ENCODE measurements at places on chromosomes 16 and 17.

DNA sequence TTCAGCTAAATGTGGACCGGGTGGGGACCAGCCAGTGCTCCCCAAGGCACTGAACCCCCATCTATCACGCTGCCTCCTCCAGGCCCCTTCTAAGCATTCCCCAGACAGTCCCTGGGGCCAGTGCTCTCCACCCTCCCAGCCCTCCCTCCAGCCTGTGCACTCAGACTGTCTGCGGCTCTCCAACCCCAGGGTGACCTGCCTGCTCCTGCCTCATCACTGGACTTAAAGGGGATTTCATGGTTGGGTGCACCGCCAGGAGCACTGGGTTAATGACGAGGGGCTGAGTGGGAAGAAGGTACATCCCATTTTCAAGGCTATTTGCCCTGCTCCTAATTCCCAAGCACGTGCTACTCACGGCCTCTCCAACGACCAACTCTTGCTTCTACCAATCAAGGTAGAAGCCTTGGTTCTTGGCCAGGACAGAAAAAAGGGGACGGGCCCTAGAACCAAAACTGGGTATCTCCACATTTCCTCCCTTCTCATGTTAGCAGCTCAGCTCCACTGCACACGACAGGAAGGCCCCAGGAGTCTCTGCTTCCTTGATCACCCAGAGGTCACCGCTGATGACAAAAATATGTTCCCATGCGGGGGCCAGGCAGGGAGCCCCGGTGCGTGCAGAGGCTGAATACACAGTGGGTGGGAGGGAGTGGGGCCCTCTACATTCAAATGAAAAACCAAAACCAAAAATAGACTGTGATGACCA lies 3.5 kb upstream of the ABR start:
- no peak overlapping the region for H3K27ac ChIP-seq
- no peak for DNase-seq
- no peaks in the 10 kb centered on the region for H3K36me3 ChIP-seq
- H3K27me3 ChIP-seq = peaks cover 18% of the 10 kb centered on the region

GRCh38 chr16:68076560-68076959 lies 8.6 kb upstream of the NFATC3 start:
- no peak for DNase-seq
- H3K4me1 ChIP-seq = peaks cover 45% of the 10 kb centered on the region
- peak overlapping the region; percentile 89 for H3K27ac ChIP-seq
- H3K4me3 ChIP-seq = no peak overlapping the region
- no peaks in the 10 kb centered on the region for H3K27me3 ChIP-seq

GRCh38 chr17:40582328-40582901 lies 17.1 kb upstream of the CCR7 start:
- no peaks in the 10 kb centered on the region for H3K27me3 ChIP-seq
- H3K27ac ChIP-seq = no peak overlapping the region
- no peak overlapping the region for H3K4me3 ChIP-seq
- no peaks in the 10 kb centered on the region for H3K36me3 ChIP-seq
- DNase-seq = no peak
- H3K4me1 ChIP-seq = no peaks in the 10 kb centered on the region

DNA sequence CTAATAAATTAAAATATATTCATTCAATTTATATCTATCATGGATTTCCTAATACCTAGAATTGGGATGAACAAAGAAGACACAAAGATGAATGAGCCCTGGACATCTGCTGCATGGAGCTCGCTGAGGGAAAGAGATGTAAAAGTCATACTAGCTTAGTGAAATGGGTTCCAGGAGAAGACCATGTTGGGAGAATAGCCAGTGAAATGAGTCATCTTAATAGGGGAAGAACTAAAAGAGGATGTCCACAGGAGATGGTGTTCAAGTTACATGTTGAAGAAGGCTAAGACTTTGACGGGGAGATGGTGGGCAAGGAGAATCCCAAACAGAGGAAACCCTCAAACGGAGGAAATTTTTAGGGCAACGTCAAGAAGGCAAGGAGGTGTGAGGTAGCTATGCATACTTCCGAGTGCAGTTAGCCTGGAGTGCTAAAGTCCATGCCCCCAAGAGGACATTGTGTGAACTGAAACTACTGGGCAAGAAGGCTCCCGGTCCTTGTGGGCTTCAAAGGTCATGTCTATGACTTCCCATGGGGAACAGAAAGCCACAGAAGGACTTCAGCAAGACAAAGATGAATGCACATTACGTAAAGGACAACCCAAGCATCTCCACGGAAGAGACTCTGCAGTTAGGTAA lies 220.5 kb upstream of the CDH11 start:
- no peak overlapping the region for H3K4me3 ChIP-seq
- H3K27ac ChIP-seq = no peak overlapping the region
- H3K27me3 ChIP-seq = no peaks in the 10 kb centered on the region
- H3K4me1 ChIP-seq = no peaks in the 10 kb centered on the region

GRCh38 chr16:31487720-31488467 lies 5.0 kb downstream of the SLC5A2 start:
- DNase-seq = no peak
- H3K27me3 ChIP-seq = peaks cover 38% of the 10 kb centered on the region
- no peaks in the 10 kb centered on the region for H3K36me3 ChIP-seq
- H3K4me1 ChIP-seq = peaks cover 8% of the 10 kb centered on the region

- H3K36me3 ChIP-seq = peaks cover 11% of the 10 kb centered on the region
- H3K27me3 ChIP-seq = no peaks in the 10 kb centered on the region
- DNase-seq = no peak
Observed at GRCh38 chr17:82042649-82043048, 5.2 kb upstream of the DCXR start.

- no peak overlapping the region for H3K4me3 ChIP-seq
- no peaks in the 10 kb centered on the region for H3K4me1 ChIP-seq
- H3K27me3 ChIP-seq = peaks cover 4% of the 10 kb centered on the region
- DNase-seq = no peak
- H3K27ac ChIP-seq = no peak overlapping the region
Observed at GRCh38 chr16:82344157-82344556, 174.1 kb upstream of the MPHOSPH6 start.

DNA sequence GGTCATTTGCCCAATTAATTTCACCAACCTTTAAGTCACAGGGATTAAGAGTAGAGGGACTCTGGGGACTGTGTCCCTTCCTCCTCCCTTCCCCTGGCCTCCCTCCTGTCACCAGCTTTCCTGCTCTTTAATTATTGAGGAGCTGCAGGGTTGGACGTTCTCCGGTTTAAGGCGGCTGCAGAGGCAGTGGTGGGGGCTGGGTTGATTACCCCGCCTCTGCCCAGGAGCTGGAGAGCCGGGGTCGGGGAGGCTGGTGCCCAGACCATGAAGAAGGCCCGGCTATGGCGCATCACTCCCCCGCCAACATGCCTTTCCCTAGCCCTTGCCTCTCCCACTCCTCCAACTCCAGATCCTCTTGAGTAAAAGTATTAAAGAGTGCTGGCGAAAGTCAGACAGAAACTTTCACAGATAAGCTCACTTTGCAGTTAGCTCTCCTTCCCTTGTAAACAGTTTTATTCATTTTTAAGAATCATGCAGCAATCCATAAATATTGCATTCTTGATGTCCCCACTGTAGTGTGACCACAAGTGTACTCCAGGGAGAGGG lies 1.1 kb upstream of the FOXJ1 start:
- no peak overlapping the region for H3K4me3 ChIP-seq
- H3K4me1 ChIP-seq = peaks cover 23% of the 10 kb centered on the region
- H3K27me3 ChIP-seq = peaks cover 39% of the 10 kb centered on the region
- DNase-seq = no peak
- no peaks in the 10 kb centered on the region for H3K36me3 ChIP-seq
- H3K27ac ChIP-seq = no peak overlapping the region

DNA sequence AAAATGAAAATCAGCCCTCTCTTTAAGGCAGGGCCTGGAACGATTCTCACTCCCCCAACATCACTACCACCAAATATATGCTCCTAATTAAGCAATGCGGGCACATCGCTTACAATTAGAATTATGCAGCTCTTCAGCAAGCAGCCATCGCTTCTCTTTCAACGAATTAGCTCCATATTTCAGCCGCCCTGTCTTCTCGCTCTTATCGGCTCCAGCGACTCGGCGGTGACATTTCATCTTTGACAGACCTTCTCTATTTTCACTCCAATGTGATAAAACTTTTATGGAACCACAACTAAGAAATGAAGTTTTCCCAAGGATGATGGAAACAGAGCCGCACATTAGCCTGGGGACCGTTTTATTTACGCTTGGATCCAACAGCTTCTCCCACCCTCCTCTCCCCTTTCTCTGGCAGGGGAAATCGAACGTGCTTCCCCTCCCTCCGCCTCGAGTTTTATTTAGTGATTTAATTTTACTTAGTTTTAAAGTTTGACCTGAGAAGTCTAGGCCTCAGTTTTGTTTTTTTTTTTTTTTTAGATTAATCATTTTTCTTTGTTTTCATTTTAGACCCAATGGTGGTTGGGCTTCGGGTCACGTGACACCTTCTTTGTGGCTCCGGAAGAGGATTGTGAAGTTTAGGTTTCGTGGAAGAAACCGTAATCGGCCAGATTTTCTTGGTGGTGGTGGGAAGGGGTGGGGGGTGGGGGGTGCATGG lies 3.1 kb upstream of the HOXB2 start:
- no peak for DNase-seq
- peak overlapping the region; percentile 94 for H3K27ac ChIP-seq
- peaks cover 21% of the 10 kb centered on the region for H3K27me3 ChIP-seq
- peak overlapping the region; percentile 31 for H3K4me3 ChIP-seq
- no peaks in the 10 kb centered on the region for H3K4me1 ChIP-seq

GRCh38 chr16:56201030-56201429 lies 9.7 kb downstream of the GNAO1 start:
- H3K36me3 ChIP-seq = no peaks in the 10 kb centered on the region
- H3K27ac ChIP-seq = no peak overlapping the region
- DNase-seq = no peak
- H3K4me1 ChIP-seq = no peaks in the 10 kb centered on the region

DNA sequence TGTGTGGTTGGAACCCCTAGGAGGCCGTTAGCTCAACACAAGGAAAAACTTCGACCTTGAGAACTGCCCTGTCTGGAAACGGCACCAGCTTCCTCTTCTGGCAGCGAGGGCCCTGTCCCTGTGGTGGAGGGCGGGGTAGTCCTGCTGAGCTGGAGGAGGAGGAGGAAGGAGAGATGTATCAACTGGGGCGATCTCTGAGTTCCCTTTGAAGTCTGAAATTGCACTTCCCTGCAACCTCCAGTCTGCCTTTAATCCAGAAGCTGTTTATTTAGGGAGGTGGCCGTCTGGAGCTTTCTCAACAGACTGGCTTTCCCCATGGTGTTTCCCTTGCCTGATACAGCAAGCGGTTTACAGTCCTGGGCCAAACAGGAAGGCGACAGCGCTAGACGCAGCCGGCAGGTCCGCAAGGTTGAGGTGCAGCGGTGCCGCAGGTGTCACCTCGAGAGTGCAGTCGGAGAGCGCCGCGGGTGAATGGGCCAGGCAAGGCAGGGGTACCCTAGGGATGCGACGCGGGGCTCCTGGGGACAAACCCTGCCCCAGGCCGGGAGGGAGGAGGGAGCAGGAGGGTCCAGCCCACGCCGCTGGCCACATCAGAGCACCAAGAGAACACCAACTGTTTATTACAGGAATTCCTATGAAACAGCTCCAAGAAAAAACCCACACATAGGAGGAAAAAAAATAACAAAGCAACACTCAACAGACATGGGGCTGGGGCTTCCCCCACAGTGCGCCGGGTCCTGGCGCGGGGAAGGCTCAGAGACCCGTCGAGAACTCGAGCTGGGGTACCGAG lies 11.4 kb upstream of the MRPS23 start:
- no peaks in the 10 kb centered on the region for H3K27me3 ChIP-seq
- peak; percentile 78 for DNase-seq
- peak overlapping the region; percentile 61 for H3K4me3 ChIP-seq
- H3K36me3 ChIP-seq = no peaks in the 10 kb centered on the region
- peak overlapping the region; percentile 91 for H3K27ac ChIP-seq

GRCh38 chr16:3997231-3997841 lies 116.8 kb upstream of the CREBBP start:
- H3K27ac ChIP-seq = no peak overlapping the region
- H3K4me3 ChIP-seq = no peak overlapping the region
- H3K36me3 ChIP-seq = no peaks in the 10 kb centered on the region
- no peak for DNase-seq

GRCh38 chr16:314795-315299 lies 31.9 kb downstream of the PDIA2 start:
- no peak for DNase-seq
- no peak overlapping the region for H3K27ac ChIP-seq
- H3K36me3 ChIP-seq = no peaks in the 10 kb centered on the region
- no peak overlapping the region for H3K4me3 ChIP-seq
- no peaks in the 10 kb centered on the region for H3K27me3 ChIP-seq
- no peaks in the 10 kb centered on the region for H3K4me1 ChIP-seq

GRCh38 chr16:900211-900610 lies 70.6 kb downstream of the LMF1 start:
- no peak overlapping the region for H3K27ac ChIP-seq
- no peak overlapping the region for H3K4me3 ChIP-seq
- no peak for DNase-seq
- H3K4me1 ChIP-seq = no peaks in the 10 kb centered on the region

DNA sequence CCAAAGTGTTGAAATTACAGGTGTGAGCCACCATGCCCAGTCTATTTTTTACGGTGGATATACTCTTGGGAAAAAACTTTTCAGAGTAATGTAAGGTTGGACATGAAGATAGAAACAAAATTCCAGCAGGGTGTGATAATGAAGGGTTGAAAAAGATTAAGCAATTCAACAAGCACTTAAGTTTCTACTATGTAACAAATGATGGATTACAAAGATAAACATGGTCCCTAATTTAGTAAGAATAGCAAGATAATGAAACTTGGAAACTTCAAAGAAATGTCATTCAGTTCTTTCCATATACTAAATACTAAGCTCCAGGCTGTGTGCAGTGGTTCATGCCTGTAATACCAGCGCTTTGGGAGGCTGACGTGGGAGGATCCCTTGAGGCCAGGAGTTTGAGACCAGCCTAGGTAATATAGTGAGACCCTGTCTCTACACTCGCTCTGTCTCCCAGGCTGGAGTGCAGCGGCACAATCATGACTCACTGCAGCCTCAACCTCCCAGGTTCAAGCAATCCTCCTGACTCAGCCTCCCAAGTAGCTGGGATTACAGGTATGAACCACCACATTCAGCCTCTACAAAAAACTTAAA lies 31.0 kb downstream of the PSMD12 start:
- no peaks in the 10 kb centered on the region for H3K4me1 ChIP-seq
- H3K36me3 ChIP-seq = no peaks in the 10 kb centered on the region
- H3K27me3 ChIP-seq = no peaks in the 10 kb centered on the region
- H3K27ac ChIP-seq = no peak overlapping the region

- H3K4me1 ChIP-seq = no peaks in the 10 kb centered on the region
- no peak for DNase-seq
- H3K4me3 ChIP-seq = no peak overlapping the region
- H3K27ac ChIP-seq = no peak overlapping the region
Observed at GRCh38 chr16:31678649-31679325, 151.1 kb downstream of the AHSP start.

Measured in gastrocnemius medialis (tissue), 4 donors.